HuH-7 (cell line): ENCODE measurements at places on chromosomes 1 and 21.

DNA sequence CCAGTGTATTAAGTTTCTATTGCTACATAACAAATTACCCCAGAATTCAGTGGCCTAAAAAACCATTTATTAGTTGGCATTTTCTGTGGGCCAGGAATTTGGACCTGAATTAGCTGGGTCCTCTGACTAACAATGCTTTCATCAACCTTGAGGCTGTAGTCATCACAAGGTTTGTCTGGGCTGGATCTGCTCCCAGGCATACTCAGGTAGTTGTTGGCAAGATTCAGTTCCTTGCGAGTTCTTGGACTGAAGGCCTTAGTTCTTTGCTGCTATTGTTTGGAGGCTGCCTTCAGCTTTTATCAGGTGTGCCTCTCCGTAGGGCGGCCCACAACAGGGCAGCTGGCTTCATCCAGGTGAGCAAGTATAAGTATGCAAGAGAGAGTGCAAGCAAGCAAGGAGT lies 31.4 kb upstream of the DEPDC1 start:
- DNase-seq, result no peak

DNA sequence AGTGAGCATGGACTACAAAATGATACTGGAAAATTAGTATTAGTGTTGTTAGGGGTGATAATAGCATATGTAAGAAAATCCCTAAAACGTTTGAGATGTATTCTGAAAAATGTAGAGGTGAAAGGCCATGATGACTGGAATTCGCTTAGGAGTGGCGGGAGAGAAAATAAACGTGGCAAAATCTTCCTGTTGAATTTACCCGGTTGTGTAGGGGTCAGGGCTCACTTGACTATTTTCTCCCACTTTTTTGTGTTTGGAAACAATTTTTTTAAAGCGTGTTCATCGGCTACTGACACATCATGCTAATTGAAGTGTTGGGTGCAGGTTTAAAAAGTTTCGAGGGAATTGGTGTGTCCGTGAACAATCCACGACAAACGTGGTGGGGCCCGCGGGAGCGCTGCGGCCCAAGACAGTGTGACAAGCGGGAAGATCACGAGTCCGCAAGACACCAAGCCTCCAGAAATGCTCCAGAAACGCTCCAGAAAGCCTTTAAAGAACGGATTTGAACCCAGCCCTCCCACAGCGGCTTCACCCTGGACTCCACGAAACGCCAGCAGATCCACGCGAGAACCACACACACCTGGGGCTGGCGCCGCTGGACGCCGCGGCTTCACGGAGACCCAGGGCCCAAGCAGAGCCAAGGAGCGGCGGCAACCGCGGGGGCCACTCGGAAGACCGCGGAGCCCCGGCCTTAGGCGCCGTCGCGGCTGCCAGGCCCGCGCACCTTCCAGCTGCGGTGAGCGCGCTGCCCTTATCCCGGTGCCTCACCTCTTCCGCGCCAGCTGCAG lies 573 bp downstream of the PSMG1 start:
- DNase-seq, result no peak

- DNase-seq, result no peak
Observed at GRCh38 chr1:25562101-25562927, 18.9 kb downstream of the LDLRAP1 start.

DNA sequence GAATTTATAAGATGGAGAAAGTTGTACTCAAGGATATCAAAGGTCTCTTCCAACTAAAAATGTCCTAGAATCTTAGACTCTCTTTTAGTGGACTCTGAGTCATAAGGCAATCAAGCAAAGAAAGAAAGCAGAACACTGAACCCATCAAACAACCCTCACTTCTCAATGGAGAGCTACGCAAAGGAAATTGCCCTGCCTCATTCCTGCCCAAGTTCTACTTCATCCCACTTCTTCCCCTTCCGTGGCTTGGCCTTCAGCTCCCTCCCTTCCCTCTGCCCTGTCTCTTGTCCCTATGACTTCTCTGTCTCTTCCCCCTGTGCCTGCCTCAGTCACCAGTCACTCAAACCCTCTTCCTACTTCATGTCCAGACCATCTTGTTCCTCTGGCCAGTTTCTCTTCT lies 58.5 kb downstream of the RIMS3 start:
- DNase-seq, result no peak

GRCh38 chr21:45141507-45141906 lies 67.1 kb downstream of the ADARB1 start:
- no peak for DNase-seq

GRCh38 chr1:192171123-192171522 lies 12.9 kb downstream of the RGS18 start:
- DNase-seq, result no peak

GRCh38 chr1:165900576-165901380 lies 73.4 kb downstream of the UCK2 start:
- DNase-seq, result no peak

- no peak for DNase-seq
Observed at GRCh38 chr1:189866606-189867005, 611.1 kb downstream of the BRINP3 start.

DNA sequence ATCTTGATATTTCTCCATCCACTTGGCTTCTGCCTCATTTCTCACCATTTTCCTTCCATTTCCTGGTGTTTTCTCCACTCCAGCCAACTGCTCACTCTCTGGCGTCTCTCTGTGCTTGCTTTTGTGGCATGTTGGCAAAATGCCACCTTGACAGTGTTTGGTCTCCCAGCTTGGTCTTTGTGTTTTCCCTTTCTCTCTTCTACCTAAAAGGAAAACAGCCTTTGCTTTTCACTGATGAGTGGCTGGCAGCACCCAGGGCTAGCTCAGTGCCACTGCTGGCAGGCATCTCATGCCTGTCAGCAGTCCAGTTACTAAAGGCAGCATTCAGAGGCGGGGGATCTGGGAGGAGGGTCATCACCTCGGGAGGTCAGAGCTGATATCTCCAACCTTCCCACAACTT lies 55.3 kb upstream of the DSCAM start:
- no peak for DNase-seq

DNA sequence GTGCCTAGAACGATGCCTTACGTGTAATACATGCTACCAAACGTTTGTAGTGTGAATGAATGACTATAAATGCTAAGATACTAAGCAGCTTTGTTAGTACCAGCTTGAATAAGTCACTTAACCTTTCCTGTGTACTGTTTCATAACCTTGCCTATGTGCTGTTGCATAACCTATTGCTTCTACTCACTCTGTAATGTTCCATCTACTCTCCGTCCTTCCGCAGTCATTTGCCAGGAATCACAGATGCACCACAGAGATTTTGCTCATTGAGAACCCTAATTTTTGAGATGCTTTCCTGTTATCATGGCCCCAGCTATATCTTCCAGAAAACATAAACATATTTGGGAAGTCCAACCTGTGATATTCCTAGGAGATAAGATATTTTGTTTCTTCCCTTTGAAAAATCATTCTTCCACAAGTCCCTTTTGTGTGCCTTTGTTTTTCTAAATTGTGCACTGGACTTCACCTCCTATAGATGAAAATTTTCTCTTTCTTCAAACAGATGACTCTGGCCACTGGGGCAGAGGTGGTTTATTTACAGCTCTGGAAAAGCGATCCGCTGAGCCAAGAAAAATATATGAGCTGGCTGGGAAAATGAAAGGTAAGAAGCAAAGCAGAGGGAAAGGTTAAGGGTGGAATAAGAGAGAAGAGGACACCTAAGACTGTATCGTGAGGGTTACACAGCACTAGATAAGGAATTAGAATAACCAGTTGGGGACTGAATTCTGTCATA lies 44.8 kb downstream of the CHD1L start:
- peak; percentile 5 for DNase-seq

- no peak for DNase-seq
Observed at GRCh38 chr1:162688521-162688920, 56.3 kb downstream of the DDR2 start.

DNA sequence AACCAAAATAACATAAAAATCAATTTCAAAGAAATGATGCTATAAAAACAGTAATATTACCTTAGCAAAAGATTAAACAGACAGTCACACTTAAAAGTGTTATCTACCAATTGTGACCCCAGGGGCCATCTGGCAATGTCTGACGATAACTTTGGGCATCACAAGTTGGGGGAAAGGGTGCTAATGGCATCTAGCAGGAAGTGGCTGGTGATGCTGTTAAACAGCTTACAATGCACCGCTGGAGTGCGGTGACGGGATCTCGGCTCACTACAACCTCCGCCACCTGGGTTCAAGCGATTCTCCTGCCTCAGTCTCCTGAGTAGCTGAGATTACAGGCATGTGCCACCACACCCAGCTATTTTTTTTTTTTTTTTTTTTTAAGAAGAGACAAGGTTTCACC lies 27.6 kb downstream of the NUP133 start:
- DNase-seq, result no peak

DNA sequence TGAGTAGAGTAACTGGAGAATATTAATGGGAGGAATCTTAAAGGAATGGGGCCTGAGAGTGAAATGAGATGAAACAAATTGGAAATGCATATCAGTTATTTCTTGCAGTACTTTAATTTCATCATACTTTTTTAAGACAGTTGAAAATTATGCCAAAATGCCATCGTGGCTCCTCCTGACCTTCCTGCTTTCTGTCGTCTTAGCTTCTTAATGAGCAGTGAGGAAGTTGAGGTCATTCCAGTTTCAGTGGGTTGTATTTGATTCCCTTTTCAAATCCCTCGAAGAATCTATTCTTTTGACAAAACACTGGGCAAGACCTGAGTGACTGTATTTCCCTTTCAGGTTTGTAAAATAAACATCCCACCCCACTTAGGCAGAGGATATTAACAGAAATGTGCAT lies 134.9 kb upstream of the MAP1LC3C start:
- DNase-seq, result no peak

DNA sequence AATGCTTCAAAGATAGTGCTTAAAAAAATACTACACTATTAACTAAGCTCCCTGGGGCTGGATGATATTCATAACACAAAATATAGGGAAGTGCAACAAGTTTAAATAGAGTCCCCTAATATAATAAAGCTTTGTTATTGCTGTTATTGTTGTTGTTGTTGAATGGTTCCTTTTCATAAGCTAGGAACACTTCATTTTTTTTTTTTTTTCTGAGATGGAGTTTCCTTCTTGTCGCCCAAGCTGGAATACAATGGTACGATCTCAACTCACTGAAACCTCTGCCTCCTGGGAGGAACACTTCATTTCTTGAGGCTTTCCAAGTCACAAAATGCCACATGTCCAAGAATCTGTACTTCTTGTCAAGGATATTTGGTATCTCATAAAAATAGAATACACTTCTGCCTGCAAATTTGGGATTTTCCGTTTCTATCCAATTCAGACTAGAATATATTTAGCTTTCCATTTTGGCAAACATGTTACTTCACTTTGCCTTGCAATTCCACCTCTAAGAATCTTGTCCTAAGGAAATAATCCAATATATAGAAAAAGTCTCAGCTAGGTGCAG lies 21.1 kb downstream of the WDR47 start:
- DNase-seq, result no peak

DNA sequence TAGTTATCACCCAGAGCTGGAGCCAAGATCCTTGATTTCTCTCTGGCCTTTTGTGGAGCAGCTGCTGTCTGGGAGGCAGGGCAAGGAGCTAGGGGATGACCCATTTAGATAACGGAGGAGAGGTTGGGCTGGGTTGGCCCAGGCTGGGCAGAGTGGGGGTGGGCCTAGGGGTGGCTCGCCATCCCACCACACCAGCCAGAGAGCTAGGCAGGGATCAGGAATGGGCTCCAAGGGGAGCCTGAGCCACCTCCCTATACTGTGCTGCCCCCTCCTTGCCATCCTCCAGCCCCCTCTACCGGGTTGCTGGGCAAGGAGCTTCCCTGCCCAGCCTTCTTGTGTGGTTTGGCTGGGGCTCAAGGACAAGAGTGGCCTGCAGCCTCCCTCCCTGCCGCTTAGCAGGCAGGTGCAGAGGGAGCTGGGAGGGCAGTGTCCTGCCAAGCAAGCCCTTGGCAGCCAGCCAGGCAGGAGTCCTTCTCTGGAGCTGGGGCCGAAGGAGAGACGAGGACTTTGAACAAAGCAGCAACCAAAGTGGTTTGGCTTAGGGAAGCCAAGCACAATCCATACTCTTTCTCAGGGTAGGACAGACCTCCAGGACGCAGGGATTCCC lies 4.1 kb downstream of the NUAK2 start:
- DNase-seq, result no peak

DNA sequence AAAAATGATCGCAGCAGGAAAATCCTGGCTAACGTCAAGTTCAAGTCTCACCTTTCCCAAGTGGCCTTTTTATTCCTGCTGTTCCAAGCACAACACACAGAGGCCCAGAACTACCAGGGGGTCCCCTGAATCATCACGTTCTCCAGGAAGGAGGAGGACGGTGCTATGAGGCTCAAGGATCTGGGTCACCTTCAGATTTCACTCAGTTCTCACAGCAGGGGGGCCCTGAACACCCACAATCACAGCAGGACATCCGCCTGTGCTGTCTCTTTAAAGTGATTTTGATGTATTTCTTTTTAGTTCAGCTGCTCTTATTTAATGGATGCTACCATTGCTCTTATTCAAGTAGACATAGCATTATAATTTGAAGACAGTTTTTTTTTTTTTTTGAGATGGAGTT lies 173.4 kb downstream of the HUNK start:
- DNase-seq, result no peak

- DNase-seq, result no peak
Observed at GRCh38 chr1:10510520-10511493, 36.1 kb downstream of the PEX14 start.

DNA sequence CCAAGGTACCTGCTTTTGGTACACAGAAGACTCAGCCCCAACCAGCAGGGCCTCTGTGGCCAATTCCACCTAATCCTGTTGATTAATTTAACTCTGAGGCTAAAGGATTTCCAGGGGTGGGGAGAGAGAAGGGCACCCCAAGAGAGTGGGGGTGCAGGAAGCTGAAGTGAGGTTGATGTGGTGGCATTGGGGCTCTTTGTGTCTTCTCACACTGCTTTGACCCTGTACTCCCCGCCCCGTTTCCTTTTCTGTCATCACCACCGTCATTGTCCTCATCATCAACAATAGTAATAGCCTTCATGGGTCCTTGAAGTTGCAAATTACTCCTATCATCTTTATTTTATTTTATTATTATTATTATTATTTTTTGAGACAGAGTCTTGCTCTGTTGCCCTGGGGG lies 55.9 kb downstream of the PAX7 start:
- no peak for DNase-seq

DNA sequence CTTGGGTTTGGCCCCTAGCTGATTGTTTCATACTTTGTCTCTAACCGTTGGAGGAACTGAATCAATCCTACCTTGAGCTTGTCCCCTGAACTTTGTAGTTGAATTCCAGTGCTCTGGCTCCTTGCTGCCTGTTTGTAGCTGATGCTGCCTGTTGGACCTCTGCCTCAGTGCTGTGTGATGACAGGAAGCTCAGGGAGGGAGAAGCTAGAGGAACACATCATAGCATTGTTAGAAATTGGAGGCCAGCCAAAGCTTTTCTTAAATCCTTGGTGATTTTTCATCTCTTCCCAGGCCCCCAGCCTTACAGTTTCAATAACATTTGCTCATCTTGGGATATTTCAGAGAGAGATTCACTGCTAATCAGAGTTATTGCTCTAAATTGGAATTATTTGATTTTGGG lies 34.0 kb downstream of the MACF1 start:
- DNase-seq, result no peak
